ENCODE measurements at places on chromosomes 7 and 10.

DNA sequence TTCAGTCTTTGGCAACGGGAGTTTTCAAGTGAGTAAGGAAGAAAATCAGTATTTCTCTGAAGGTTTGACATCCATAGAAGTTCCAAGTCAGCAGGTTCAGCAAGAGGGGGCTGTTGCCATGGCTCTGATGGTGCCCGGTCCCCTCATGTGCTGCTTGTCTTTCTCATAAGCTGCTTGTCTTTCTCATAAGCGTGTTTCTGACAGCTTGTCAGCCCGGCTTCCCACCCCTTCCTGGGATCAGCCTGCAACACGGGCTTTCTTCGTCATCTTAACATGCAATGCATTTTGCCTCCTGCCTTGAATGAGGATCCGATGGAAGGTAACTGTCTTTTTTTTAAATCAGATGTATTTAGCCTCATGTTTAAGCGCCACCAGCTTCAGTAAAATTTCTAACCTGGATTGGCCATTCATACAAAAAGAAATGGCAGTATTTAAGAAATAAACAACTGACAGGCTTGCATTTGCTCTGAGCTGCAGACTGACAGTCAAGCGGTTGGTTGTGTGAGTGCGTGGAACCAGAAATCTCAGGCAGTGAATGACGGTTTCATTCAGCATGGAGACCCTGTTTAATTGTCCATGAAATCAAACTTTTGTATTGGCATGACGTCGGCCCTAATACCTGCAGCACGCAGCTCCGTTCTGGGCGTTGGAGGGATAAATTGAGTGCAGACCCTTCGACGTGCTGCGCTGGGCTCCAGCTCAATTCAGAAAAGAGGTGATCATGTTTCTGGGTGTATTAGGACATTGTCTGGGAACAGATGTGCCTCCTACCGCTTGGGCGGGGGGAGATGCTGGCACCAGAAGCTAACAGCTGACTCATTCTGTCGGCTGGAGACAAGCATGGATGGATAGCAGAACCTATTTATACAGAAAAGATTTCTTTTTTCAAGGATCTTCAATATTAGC, 454.7 kb upstream of the FOXK1 start:
- no peak for DNase-seq

DNA sequence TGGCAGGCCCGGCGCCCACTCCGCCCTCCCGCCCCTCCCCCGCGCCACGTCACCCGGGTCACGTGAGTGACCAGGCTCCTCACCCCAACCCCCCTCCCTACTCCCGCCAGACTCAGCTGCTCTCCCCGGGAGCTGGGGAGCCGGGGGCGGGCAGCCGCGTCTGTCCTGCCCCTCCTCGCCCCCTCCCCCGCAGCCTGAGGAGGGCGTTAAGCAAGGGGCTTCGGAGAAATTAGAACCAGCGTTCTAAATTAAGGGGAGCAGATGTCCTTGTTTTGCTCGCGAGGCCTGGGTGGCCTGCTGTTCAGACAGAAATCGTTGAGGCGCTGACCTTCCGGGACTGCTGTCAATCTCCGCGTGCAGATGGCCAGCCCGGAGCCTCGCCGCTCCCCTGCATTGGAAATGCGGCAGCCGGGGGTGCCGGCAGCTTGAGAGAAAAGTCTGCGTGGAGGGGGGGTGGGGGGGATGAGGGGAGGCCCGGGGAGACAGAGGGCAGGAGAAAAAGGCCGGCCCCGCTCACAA, 102.2 kb upstream of the ZNF438 start:
- DNase-seq, result no peak

- no peak for DNase-seq
Measured at GRCh38 chr7:91872069-91872468, 8.4 kb downstream of the MTERF1 start.

DNA sequence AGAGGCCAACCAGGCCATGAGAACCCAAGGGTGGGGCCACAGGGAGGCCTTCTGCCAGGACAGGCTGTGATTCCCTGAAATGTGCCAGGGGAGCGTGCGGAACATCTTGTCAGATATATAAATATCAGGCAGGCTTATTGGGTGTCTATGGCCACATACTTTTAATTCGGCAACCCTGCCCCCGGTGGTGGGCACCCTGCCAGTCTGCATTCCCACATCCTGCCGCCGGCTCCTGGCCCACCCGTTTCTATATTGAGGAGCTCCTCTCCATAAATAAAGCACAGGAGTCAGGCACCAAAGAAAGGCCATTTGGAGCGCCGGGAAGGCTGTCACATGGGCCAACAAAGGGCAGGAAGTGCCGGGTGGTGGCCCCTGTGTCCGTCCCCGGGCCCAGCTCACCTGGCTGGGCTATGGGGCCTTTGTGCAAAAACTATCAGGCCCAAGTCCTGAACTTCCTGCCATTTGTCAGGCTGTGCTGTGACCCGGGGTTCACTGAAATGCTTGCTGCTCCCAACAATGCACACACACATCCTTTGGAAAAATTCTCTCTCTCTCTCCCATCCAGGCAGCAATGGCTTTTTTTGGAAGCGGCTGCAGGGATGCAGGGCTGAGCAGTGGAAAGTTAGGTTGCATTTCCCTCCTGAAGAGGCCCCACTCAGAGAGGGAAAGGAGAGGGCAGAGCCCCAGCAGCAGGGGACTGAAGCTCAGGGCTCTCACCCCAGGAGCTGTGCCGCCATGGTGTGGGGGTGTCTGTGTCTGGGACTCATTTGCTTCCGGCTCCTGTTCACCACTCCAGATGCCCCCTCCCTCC, 25.0 kb upstream of the PODXL start:
- no peak for DNase-seq

- no peak for DNase-seq
Measured at GRCh38 chr7:41837916-41838315, 135.0 kb upstream of the INHBA start.

GRCh38 chr10:83667594-83667993, 471.7 kb upstream of the GHITM start:
- no peak for DNase-seq

- no peak for DNase-seq
Measured at GRCh38 chr7:105662998-105663397, 81.7 kb upstream of the EFCAB10 start.

DNA sequence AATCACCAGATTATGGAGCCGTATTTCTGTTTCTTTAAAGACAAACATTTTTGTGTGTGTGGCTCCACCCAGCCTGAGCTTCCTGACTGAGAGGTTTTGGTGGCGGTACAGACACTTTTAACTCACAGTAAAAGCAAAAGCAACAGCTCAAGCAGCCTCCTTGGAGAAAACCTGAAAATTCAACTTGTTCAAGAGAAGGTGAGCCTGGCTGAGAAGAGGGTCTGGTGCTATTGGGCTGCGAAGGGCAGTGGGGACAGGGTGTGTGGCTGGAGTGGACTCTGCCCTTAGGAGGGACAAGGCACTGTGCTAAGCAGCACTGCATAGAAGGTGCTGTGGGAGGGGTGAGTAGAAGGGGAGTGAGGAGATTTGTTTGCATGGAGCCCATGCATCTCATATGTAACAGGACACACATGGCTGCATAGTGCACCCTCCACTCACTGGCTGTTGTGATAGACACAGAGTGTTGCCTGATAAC, at the start of gene GIMAP7:
GIMAP7 (plus strand) TSS at position 125 of the 475 bp plus-strand sequence. CDS start 5,103 bp downstream, outside the sequence.
- no peak for DNase-seq

- DNase-seq, result no peak
Measured at GRCh38 chr10:534047-534566, 155.4 kb downstream of the DIP2C start.

Measured in NCI-H1436 treated with DMSO at 0.1 percent for 48 hours (cell line).